ENCODE measurements at places on chromosomes 1 and 21.

DNA sequence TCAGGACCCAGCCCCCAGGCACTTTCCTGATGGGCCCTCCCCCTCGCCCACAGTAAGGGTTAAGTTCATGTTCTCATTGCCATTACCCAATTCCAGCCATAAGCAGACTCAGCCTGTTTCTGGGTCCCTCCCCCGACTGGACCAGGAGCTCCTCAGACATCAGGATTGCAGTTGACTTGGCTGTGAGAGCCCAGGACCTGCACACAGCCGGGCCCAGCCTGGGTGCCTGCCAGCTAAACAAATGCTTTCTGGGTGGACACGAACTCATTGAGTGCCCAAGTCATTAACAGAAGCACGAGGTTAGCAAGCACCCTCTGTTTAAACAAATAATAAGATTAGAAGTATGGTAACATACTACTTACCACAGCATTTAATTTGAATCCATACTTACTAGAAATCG is 147.9 kb upstream of the POU3F1 start:
- DNase-seq, result no peak

DNA sequence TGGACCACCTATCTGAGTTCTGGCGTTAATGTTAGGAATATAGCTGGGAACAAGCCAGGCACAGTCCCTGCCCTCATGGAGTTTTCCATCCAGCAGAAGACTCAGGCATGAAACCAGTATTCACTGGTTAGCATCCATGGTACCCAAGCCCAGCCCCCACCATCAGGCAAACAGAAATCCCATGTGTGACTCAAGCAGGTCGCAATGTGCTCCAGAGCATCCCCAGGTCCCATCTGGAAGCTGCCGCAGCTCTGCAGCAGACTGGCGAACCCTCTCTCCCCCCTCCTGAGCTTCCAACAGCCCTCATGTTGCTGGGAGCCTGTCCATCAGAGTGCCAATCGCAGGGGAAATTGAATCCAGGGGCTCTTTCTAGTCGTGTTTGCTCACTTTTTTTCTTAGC is 174.2 kb downstream of the RRAGC start:
- no peak for DNase-seq

DNA sequence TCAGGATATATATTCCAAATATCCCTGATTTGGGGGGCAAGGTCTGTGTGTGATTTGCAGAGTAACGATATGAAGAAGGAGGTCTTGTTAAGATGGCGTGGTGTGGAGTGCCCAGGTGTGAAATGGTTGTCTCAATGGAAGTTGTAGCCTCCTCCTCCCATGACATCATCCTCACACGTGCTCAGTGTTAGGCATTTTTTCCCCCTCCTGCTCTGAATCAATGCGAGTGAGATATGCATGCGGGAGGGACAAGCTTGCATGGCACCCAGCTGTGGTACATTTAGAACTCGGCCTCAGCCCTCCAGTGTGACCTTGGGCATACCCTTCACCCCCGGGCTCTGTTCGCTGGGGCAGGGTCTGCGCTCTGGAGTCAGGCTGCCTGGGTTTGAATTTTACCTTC is 55.6 kb downstream of the B3GALT5 start:
- DNase-seq, result no peak

DNA sequence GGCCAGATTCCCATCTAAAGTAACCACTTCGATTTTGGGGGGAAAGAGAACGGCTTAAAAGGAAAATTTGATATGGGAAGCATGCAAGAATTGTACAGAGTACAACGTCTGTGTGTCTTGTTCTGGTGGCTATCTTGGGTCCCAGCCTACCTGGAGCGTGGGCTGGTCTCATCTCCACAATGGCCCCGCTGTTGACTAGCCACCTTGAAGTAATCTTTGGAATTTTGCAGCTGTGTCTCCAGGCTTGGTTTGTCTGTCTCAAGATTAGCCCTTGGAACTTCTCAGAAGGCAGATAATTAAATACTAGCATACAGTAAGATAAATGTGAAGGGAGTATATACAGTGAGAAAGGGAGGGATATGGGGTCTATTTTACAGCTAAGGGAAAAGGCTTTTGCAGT is 1.3 kb upstream of the CC2D1B start:
- DNase-seq, result no peak

- DNase-seq, result no peak
These were observed 4.3 kb downstream of the INSRR start for GRCh38 chr1:156854634-156855033.

DNA sequence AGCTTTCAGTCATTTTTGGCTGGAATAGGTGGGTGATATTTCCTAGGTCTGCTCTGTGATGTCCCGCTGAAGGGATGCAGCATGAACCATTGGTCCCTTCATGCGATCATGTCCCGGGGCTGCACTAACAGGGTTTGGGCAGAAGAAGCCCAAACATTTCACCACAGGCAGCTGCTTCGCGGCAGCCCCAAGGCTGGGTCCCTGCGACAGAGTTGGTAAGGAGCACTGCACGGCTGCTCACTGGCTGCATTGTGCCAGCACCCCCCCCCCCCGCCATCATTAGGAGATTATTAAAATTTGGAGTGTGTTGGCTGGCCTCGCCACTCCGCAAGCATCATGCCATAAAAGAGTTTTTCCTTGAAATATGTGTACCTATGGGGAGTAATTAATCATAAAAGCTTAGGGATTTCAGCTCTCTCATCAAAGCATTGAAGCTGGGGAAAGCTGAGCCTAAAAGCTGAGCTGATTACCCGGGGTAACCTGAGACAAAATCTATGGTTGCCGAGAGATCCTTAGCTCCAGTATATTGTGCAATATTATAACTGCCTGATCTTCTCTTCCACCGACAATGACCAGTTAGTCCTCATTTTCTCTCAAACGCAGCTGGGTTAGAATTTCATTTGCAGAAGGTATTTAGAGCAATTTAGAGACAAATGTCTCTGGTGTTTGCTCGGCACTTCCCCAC is 62.5 kb downstream of the PEX14 start:
- peak; percentile 69 for DNase-seq

- no peak for DNase-seq
These were observed 250.9 kb upstream of the SGIP1 start for GRCh38 chr1:66282891-66283621.

DNA sequence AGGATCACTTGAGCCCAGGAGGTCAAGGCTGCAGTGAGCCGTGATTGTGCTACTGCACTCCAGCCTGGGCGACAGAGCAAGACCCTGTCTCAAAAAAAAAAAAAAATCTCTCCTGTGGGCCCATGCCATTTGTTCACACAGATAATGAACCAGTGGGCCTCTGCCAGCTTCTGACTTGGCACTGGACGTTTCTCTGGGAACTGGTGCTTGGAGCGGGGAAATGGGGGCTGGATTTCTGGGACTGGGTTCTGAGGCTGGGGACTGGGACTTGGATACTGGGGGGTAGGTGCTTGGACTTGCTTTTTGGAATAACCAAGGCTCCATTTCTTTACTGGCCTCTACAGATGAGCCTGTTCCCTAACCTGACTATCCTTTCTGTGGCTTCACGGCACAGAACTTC is 9.7 kb downstream of the IFI6 start:
- no peak for DNase-seq

DNA sequence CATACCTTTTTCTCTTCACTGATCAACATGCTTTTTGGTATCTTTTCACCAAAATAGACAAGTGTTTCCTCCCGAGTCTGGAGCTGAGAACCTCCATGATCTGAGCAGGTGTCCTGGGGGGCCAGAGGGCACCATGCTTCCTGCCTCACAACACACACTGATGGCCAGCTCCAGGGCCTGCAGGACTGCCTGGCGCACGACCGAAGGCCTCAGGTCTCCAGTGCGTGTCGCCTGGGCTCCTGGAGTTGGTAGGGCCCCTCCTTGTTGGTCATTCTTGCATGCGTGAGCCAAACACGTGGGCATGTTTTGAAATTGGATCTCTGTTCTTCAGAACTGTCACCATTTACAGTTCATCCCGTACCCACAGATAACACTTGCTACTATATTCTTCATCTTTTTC is 64.4 kb downstream of the SLC37A1 start:
- DNase-seq, result no peak

DNA sequence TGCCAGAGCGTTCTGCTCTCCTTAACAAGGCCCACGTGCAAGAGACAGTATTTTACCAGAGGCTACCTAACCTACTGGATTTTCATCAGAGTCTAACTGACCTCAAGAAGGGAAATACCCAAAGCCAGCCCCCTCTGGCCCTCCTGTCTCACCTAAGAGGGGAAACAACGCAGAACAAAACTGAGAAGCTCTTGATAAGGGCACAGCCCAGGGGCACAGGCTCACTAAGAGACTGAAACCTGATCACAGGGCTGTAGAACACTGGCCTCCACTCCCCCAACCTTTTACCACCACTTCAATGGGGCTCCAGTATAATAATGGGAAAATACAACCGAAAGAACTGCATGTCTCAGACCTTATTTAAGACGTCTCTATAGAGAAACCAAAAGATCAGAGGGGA is 449.5 kb upstream of the CAMK1G start:
- DNase-seq, result no peak

DNA sequence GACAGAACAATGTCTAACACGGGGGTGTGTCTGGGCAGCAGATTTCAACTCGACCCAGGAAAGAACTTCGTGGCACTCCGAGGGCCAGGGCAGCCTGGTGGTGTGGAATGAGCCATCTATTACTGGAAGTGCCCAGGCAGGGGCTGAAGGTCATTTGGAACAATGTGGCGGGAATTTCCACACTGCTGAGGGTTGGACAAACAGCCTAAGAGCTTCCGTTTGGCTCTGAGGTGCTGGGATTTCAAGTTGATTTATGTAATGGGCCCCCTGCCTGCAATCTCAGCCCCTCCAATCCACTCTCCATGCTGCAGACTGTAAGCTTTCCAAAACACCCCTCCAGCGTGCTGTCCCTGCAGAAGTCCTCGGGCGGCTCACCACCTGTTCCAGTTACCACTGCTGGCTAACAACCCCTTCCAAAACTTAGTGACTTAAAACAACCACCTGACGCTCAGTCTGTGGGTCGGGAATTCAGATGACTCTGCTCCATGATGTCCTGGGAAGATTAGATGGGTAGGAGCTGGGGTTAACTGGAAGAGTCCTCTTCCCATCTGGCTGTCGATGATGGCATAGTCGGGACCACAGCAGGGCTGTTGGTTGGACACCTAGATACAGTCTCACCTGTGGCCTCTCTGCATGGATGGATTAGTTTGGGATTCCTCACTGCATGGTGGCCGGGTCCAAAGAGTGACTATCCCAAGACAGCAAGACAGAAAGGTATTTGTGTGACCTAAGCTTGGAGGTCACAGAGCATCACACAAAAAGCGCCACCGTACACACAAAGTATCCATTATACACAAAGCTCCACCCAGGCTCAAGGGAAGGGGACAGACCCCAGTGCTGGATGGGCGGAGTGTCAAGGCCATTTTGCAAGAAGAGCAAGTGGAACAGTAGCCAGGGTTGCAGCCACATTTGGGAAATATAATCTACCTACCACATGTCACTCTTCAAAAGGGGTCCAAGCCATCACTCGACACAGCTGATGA is 89.7 kb upstream of the IFFO2 start:
- DNase-seq, result no peak

DNA sequence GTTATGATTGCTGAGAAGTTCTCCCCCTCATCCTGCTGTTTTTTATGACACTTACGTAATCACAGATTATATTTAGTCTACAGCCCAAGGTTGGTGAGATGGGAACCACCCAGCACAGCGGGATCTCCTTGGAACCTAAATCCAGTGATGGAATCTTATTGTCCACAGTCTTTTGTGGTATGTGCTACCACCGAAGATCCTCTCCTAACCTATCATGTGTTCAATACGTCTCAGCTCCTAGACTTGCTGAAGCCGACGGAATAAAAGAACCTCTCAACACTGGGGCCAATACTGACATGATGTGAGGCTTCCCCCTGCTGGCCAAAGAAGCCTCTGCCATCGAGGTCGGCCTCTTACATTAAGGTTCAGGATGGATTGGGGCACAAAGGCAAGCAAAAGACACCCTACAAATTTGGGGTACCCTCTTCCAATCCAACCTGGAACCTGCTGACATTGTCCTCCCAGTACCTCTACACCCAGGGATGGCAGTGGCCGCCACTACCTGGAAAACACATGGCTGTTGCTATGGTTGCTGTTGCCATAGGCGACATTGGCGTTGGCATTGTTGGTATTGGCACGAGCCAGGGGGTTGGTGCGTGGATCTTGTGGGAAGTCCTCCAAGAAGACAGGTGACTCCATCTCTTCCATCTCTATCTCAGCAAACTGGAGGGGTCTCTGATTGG is 19.4 kb upstream of the KIF21B start:
- DNase-seq, result no peak

- no peak for DNase-seq
These were observed 30.0 kb upstream of the DPH5 start for GRCh38 chr1:101055623-101056022.

DNA sequence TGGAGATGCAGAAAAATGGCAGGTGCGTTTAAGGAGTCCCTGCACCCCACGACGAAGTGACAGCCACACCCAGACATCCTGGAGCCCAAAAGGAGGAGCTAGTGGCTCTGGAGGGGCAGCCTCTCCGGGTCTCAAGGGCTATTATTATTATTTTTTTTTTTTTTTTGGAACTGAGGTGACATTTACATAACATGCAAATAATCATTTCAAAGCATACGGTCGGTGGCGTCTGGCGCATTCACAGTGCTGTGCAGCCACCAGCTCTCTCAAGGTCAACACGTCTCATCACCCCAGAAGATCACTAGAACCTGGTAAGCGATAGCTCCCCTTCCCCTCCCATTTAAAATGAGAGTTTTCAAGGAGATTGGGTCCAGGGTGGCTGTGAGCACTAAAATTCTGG is 67.5 kb upstream of the PDE9A start:
- no peak for DNase-seq

DNA sequence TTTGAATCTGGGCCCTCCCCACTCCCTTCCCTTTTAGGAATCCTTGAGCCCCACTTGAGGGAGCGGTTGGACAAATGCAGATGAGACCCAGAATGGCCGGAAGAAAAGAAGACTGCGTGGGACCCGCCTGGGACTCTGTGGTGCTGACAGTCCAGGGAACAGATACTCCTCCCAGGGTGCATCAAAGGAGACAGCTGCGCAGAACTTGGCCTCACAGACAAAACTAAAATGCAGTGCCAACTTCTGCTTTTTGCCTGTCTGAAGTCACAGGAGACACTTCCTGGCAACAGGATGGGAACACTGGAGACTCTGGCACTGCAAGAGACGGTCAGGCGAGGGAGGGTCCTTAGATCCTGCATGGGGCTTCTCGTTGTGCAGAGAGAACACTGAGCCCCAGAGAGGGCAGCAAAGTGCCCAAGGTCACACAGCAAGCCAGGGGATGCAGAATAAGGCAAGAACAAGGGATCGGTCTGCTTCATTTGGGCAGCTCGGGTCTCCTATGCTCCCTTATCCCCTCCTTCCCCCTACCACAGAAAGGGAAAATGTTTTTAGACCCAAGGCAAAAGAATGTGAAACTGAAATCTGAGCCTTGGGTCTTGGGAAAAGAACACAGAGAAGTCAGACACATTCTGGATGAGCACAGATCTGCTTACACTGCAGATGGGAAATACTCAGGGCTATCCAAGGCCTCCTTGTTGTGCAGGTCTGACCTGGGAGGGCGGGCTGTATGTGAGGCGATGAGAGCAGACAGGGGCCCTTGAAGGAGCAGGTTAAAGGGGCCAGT is 182.4 kb downstream of the TRABD2B start:
- DNase-seq, result no peak

DNA sequence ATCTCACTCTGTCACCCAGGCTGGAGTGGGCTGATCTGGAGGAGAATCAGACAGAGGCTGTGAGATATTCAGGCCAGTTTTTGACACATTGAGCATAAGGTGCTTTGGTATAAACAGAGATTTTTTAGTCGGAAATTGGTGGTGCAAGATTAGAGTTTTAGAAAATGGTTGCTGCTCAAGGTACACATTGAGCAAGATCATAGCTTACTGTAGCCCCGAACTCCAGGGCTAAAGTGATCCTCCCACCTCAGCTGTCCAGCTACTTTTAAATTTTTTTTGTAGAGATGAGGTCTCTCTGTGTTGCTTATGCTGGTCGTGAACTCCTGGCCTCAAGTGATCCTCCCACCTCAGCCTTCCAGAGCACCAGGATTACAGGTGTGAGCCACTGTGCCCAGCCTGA is 43.9 kb upstream of the USP1 start:
- DNase-seq, result no peak
